GM23338 (cell line): ENCODE measurements at places on chromosomes 13 and 19. TPM values are rescaled to one million over a fixed set of nuclear protein-coding genes. Genes with fewer than 3 reads are reported as not detected.

The CEACAM1 gene
- 0.78 and 3.0 TPM in 2 replicates for total RNA-seq

The STOML3 gene
- 0.16 TPM in 1 of 2 replicates, not detected in the other for total RNA-seq

The ENOX1 gene
- 0.66 and 2.1 TPM in 2 replicates for total RNA-seq

The FXYD5 gene
- 97.7 and 98.9 TPM in 2 replicates for total RNA-seq

The SYNGR4 gene
- not detected in 2 replicates for total RNA-seq

The C19orf38 gene
- 0.78 TPM in 1 of 2 replicates, not detected in the other for total RNA-seq

The DIRAS1 gene
- total RNA-seq: 17.1 and 18.6 TPM in 2 replicates

GRCh38 chr13:111328574-111329410 is 8.3 kb downstream of the TEX29 start:
- DNase-seq: no peak

DNA sequence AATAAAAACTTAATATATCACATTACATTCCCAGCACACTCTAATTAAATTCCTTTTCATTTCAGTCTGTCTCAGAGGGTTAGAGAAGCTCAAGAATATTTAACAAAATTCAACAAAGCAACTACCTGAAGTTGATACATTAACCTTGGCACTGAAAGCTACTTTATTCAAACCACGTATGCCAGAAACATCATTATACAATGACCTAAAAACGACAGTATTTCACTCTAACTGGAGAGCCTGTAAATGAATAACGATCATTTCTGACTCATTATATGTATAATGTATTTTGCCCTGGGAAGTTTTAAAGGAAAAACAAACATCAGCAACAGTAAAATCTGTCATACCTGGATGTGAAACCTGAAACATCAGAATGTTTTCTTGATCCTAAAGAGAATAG is 270.1 kb downstream of the SLITRK5 start:
- DNase-seq: no peak

GRCh38 chr13:36884235-36884634 is 35.8 kb downstream of the SMAD9 start:
- no peak for DNase-seq

DNA sequence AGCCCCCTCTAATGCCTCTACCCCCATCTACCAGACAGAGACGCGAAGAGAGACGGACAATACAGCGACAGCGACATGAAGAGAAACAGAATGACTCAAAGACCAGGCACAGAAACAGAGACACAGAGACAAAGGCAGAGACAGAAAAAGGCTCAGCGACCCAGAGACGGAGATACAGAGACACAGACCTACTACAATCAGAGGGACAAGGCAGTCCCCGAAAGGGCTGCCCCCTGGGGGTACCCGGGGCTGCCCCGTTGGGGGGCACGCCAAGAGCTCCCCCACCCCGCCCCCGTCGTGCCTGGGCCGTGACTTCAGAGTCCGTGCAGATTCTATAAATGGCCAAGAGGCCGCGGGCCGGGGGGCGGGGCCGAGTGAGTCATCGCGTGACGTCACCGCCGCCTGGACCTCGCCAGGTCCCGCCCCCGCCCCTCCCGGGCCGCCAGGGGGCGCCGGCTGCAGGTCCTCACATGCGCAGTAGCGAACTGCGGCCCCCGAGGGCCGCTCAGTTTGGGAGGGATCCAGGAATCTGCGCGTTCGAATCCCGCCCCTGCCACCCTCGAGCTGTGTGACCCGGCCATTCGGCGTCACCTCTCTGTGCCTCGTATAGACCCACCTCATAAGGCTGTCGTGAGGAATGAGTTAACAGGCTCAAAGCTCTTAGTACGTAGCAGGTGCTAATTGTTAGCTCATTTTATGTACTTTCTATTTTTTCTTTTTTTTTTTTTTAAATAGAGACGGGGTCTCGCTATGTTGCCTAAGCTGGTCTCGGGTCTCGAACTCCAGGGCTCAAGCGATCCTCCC is 2.7 kb upstream of the CNN1 start:
- DNase-seq: peak; percentile 94

DNA sequence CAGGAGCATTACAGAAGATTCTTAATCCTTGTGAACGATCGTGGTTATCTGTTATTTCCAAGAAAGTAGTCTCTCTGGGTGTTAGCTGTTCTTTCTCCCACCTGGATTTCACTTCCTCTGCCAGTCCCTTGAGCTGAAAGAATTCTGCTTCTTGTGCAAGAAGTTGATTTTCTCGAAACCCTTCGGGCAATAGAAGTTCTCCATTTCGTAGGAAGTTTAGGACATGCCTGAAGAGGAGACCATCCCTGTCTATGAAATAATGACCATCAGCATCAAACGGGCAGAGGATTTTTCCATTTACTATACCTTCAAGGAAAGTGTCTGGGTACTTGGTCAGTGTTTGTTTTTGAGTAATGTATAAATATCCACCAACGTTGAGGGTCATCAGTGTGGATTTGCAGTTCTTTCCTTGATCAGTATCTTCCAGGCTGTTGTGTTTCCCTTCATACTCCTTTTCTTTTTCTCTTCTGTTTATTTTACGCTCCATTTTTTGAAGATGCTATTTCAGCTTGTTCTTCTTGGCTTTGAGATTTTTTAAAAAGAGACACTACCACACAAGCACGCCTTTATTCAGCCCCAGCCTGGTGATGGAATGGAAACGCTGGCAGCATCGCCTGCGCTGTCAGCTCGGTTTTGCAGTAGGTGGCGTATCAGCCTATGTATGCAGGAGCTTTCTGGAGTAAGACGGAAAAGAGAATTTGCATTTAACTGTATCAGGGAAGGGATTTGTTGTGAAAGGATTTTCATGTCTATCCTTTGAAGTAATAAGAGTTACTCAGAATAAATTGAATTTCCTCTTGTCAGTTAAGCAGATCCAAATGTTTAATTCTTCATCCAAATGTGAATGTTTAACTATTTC is 6.5 kb downstream of the KCTD4 start:
- peak; percentile 61 for DNase-seq

- no peak for DNase-seq
These were observed 16.6 kb upstream of the NPAS1 start for GRCh38 chr19:47002853-47003610.

DNA sequence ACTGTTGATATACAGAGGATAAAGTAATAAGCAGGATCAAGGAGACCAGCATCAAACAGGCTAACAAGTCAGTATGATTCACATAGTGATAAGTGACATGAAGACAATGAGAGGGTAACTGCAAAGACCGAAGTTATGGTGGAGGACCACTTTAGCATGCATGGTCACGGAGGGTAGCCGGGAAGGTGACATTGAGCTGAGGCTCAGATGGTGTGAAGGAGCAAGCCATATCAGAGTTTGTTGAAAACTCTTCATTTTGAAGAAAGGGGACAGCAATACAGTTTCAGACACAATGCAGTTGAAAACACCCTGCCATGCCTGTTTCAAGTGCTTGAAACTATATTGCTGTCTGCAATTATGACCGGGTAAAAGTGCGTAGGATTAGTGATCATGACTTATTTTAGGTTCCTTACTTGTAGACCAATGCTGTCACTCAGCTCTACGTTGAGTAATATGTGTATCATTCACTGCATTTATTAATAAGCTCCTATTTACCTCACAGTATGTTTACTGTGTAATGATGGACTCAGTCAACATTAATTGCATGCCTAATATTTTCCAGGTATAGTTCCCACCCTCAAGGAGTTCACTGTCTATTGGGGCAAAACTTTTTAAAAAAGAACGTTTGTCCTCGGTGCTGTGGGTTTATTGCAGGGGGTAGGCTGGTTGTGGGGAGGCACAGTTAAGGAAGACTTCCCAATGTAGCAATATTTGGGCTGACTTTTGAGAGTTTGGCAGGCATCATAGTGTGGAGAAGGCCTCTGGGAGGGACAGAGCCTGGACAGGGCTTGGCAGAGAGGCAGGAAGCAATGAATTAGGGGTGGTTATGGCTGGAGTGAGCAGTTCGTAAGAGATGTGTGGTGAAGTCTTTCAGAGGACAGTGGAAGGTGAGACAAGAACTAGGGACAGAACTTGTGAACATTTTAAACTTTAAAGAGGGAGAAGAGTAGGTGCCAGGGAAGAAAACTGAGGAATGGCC is 3.2 kb downstream of the UBAC2 start:
- no peak for DNase-seq

GRCh38 chr13:81487151-81487550 is 1146.2 kb upstream of the SPRY2 start:
- DNase-seq: peak; percentile 86

- DNase-seq: no peak
These were observed 3.7 kb upstream of the MKNK2 start for GRCh38 chr19:2054763-2055162.

- no peak for DNase-seq
These were observed 485.1 kb downstream of the FOXO1 start for GRCh38 chr13:40181203-40181845.

GRCh38 chr13:97241761-97242160 is 19.6 kb downstream of the MBNL2 start:
- no peak for DNase-seq

DNA sequence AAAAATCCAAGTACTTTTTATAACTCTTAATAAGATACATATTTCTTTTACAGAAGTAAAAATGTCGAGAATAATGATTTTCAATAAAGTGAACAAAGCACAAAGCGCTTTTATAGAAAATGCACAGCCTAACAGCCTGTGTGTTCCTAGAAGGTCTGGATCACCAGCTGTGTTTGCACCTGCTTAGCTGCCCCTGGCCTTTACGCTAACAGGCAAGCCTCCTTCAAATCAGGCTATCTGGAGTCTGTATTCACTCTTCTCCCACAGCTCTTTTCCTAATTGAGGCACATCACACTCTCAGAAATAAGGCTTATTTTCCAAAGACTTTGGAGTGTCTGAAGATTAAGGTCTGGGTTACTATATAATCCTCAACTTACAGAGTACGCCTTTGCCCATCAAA is 183.1 kb downstream of the LHFPL6 start:
- DNase-seq: no peak

DNA sequence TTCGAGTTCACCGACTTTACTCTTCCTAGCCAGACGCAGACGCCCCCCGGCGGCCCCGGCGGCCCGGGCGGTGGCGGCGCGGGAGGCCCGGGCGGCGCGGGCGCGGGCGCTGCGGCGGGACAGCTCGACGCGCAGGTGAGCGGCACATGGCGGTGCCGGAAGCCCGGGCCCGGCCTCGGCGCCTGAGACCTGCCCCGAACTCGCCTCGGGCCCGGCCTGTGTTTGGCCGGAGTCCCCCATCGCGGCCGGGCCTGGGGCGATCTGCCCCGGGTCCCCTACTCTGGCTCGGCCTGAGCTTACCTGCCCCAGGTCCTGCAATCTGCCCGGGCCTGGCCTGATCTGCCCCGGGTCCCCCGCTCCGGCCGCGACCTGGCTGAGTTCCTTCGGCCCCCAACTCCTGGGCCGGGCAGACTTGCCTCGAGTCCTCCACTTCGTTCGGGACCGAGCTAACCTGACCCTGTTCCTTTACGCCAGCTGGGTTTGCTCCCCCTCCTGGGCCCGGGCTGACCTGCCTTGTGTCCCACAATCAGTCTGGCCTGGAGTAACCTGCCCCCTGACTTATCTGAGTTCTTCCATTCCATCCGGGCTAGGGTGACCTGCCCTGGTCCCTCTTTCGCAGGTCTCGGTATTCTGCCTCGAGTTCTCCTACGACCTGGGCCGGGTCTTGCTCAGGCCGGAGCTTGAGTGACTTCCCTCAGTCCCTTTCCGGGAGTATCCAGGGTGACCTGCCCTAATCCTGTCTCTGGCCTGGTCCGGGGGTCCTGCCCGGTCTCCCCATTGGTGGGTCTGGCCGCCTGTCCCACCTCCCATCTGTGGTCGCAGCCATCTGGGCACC is 764 bp downstream of the UPF1 start:
- peak; percentile 70 for DNase-seq

- DNase-seq: peak; percentile 94
These were observed at the start of gene POU4F1 for GRCh38 chr13:78603240-78603957. TSS of gene POU4F1 (minus strand) at chr13:78603552. CDS start at chr13:78603326, 226 bp downstream.

DNA sequence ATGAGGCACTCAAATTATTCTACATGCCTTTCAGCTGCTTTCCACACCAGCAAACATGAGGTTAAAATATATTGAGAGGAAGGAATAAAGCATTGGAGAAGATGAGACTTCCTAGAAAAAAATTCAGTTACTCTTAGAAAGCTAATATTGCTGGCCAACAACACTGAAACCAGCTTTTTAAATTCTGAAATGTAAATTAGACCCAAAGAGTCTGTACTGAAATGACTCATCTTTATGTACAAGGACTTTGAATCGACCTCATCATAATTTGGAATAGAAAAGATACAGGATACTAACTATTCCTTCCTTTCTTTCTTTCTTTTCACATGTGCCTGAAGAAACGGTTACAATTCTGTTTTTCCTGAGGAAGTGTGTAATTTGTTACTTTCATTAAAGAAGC is 6.5 kb upstream of the HSPH1 start:
- no peak for DNase-seq

GRCh38 chr13:34847766-34848165 is 94.3 kb upstream of the NBEA start:
- peak; percentile 35 for DNase-seq

GRCh38 chr19:35142606-35143230 is 337 bp upstream of the FXYD7 start:
- DNase-seq: peak; percentile 91

DNA sequence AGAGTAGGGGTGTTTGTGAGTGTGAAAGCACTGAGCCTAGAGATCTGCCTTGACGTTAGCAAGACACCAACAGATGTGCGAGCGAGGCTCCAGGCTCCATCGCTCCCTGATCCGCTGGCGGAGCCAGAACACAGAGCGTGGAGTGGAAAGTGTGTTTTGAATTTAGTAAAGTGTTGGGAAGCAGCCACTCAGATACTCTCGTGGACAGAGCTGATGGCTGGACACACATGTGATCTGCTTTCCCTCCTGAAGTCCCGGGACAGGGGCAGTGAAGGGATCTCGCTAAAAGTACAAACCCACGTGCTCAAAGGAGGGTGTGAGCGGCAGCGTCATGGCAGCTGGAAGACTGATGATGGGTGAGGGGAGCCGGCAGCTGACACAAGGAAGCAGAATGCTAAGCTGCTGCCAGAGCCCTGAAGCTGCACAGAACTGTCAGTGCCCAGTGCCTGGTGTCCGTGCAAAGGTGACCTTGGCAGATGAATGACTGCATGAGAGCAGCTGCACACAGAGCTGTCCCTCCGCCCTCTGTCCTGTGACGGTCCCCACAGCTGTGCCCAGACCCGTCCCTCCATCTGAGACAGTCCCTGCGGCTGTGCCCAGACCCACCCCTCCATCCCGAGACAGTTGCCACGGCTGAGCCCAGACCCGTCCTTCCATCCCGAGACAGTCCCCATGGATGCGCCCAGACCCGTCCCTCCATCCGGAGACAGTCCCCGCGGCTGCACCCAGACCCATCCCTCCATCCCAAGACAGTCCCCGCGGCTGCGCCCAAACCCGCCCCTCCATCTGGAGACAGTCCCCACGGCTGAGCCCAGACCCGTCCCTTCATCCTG is 29.6 kb upstream of the TMEM255B start:
- DNase-seq: no peak

DNA sequence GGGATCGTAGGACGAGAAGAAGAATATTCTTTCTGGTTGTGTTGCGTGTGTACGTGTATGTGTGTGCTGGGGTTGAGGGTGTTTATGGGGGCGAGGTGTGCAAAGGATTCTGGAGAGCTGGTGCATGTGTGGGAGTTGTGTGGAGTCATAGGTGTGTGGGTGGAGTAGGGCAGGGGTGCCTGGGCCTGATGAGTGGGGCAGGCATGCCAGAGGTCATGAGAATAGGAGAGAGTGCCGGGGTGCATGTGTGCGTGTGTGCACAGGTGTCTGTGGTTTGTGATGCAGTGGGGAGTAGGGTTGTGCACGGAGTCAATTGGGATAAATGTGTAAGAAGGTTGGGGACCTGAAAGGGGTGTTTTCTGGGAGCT is 649 bp downstream of the TMEM91 start:
- no peak for DNase-seq
